ENCODE measurements at places on chromosomes 6 and 20.
A peak's percentile ranks its signal among the peaks of the same experiment; 100 is the strongest.

- peak; percentile 6 for ATAC-seq
Observed at GRCh38 chr20:37346236-37346534, 245 bp downstream of the SRC start.

- peak; percentile 27 for ATAC-seq
Observed at GRCh38 chr6:116278854-116279231, 887 bp downstream of the TSPYL1 start.

- no peak for ATAC-seq
Observed at GRCh38 chr6:169473663-169474062, 220.0 kb upstream of the THBS2 start.

- ATAC-seq: no peak
Observed at GRCh38 chr6:27059621-27060425, 187.7 kb upstream of the PRSS16 start.

GRCh38 chr6:56033401-56033800, 158.0 kb upstream of the BMP5 start:
- ATAC-seq: no peak

- ATAC-seq: no peak
Observed at GRCh38 chr6:74280130-74280692, 584.2 kb downstream of the CD109 start.

DNA sequence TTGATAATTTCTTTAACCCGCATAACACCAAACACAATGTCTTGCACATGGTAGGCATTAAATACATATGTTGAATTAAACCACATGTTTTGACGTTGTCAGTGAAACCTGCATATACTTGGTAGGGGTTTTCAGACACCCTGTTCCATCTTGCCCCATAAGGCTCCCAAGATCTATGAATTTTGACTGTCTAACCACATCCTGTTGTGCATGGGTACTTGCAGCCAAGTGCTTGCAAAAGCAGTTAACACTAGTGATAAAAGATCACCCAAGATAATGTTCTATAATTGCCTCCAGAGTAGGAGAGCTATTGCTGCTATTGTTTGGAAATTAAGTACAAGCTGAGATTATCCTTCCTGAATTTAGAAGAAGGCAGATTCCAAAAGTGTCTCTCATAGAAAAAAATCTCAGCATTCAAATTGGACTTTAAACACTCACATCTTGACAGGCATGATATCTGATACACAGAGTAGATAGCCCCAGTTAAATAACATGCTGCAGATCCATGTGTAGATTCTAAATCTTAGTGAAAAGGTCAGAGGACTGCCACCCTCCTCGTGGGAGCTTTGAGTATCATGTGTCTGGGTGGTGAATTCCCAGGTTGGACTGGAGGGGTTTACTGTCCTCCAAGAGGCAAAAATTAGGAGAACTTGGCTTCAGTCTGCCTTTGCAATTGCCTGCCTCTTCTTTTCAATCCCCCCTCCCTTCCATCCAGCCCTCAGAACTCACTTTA, 25.8 kb upstream of the CCN6 start:
- ATAC-seq: no peak

DNA sequence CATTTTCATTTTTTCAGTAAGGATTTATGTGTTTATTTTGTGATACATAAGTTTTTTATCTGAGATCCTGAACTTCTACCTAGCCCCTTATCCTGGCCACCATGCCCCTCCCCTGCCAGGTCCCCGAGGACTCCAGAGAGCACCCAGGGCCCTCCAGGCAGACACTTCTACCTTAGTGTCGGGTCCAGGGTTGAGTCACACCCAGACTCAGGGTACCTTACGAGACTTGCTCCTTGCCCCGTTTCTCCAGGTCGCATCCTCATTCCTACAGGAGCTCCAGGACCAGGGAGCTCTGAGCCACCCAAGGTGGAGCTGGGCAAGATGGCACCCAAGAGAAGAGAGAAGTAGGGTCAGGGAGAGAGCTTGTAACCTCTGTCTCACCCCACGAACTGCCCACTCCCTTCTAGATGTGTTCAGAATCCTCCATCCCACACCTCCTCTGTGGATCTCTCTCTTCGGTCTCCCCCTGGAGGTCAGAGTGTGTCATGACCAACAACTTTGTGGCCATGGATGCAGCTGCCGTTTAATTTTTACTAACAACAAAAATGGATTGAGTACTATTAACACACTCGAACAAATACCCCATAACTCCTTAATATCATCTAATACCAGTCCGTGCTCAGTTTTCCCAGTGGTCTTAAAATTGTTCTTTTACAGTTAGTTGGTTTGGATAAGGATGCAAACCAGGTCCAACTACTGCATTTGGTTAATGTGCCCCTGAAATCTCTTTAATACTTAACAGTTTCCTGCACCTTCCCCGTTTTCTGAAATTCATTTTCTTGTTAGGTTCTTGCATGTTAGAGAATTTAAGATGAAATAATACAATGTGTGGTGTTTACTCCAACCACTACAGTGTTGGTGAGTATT, 130.6 kb upstream of the INSM1 start:
- peak; percentile 90 for ATAC-seq

DNA sequence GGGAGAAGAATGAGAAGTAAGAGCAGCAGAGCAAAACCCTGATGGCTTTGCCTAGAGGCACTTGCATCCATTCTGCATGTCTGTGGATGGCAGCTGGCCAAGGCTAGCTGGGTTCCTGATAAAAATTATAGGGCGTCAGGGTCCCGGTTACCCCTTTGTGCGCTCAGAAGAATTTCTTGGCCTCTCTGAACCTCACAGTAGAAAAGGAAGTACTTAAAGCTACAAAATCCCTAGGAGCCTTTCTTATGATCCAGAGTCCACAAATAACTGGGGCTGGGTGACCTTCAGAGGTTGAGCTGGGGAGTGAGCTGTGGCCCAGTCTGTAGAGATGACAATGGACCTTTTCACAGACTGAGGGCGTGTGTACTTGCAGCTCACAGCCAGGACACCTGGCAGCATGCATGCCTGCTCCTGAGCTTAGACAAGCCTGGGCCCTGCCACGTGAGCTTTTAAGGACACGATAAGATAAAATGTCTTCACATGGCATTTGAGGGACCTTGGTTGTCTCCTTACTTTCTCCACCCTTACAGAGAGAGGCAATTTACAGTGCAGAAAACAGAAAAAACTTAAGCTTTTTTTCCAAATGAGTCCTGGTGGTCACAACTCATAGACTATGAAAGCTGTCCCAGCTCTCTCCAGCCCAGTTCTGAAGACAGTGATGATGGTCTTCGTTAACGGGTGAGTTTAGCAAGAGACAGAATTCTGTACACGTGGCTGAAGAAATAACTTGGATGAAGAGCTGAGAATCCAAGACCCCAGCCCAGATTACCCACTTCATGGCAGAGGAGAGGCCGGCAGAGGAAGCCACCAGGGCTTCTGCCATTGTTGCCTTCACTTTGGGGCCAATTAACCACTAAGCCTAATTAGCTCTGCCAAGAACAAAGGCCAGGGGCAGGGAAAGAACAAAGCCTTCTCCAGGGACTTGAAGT, 50.3 kb downstream of the FOXA2 start:
- ATAC-seq: no peak

DNA sequence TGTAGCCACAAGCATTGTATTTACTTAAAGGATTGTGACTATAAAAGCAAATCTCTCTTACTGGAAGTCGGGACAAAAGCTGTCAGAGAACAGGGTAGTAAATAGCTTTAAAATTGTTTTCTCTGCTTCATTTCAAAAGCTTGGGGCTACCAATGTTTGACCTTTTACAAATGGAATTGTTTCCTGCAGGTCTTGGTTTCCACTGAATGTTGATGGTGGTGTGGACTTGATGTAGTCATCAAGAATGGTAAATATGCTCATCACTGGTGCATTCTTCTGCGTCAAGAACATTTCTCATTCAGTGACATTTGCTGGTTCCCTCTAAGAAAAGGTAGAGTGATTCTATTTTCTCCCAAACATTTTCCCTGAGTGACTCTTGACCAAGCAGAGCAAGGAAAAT, 435.4 kb upstream of the KHDRBS2 start:
- ATAC-seq: no peak

DNA sequence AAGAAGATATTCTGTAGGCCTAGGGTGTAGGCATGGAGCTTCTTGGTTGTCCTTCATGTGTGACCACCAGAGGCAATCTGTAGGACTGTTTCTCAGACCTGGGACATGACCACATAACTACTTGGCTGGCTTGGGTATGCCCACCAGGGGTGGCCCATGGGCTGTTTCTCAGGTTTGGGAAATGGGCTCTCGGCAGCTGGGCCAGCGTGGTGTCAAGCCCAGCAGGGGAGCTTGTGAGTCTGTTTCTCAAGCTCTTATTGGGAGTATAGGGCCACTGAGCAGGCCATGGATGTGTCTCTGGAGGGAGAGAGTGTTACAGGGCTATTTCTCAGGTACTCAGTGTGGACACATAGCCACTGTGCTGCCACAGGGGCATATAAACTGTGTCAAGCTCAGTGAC, 2.5 kb upstream of the SEMG2 start:
- no peak for ATAC-seq

GRCh38 chr20:54084727-54085388, 14.5 kb upstream of the BCAS1 start:
- ATAC-seq: no peak

DNA sequence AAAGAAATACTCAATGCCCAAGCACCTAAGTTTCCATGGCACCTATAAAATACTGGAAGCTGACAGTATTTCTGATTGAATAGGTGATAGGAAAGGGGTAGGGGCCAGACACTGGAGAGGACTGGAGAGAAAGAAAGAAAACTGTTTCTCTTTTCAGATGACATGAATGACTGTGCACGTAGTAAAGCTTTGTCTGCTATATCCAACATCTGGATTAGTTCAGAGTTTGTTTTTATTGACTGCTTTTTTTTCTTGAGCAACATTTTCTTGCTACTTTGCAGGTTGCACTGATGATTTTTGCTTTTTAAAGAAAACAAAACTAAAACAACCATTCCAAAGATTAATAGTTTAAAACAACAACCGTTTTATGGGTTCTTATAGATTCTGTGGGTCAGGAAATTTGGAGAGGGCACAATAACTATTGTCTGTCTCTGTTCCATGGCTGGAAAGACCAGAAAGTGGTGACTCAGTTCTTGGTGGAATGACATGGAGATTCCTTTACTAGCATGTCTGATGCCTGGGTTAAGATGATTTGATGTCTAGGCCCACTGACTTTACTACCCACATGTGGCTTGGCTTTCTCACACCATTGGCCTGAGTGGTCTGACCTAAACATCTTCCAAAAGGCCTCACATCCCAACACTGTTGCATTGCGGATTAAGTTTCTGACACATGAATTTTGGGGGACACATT, 12.2 kb upstream of the LRP11 start:
- ATAC-seq: no peak

DNA sequence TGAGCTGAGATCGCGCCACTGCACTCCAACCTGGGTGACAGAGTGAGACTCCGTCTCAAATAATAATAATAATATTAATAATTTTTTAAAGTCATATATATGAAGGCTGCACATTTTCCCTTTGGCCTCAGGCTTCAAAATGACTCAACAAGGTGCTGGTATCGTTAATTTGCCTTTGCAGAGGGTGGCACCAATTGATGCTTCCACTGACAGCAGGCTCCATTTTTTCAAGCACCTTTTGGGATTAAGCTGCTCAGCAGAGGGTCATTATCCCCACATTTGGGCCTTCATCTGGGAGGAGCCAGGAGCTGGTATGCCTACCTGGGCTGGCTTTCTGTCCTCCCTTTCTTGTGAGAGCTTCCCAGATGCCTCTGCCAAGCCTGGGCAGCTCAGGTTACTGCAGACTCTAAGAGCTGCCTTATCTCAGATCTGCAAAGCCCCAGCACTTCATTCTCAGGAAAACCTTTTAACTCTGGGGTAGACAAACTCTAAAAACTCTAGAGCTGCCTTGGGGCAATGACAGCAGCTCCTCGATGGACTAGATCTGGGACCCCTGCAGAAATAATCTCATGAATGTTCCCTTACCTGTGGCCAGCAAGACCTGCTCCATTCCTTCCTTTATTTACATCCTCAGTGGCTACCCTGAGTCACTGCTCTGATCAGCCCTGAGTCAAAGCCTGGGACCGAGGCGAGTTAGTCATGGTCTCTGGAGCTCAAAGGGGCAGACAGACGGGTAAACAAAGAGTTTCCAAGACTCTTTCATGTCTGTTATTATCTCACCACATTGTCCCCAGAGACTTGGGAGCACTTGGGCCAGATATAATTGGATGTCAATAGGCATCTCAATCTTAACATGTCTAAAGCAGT, 80.0 kb upstream of the EYA2 start:
- peak; percentile 86 for ATAC-seq

DNA sequence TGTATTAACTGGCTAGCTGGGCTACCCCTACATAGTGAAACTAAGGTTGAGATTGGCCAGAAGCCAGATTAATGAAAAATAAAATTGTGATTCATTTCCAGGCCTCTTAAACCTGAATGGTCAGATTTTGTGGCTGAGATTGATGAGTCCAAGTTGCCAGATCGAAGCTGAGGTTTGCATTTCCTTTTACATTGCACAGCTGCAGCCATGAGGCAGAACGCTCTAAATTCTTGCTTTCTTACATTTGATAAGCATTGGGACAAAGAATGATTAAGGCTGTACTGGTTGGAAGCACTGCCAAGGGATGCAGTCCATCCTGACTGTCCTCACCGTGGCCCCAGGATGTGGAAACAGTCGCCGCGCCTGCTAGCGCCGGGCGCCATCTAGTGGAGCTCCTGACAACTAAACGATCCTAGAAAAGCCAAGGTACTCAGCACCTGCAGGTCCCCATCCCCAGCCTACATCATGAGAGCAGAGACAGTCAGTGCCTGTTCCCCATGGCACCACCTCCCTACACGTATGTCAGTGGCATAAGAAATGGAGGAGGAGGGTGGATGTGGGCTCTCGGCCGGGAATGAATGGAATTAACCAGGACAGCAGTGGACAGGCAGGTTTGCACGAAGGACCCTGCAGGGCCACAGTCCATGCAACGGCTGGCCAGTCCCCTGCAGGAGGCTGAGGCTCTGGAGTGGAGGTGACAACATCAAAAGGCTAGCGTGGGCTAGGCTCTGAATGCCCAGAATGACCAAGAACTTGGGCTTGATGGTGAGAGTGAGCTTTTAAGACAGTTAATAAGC, 19.0 kb downstream of the PXDC1 start:
- ATAC-seq: peak; percentile 84

GRCh38 chr6:87164506-87164905, 9.1 kb downstream of the ZNF292 start:
- no peak for ATAC-seq

DNA sequence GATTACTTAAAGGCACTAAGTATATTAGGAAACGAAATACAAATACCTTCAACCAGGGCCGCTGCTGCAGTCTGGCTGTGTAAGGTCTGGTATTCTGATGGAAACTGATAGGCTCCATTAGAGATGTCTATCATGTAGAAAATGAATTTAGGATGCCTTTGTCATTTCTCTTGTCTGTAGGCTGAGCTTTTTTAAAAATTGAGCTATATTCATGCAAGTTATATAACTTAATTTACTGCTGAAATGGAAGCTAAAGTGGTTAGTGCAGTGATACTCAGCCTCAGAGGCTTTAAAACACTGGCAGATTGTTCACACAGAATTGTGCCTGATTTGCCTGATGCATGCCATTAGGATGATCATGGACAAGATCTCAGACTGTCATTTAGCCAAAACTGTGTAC, 286.2 kb upstream of the QKI start:
- ATAC-seq: peak; percentile 73

- peak; percentile 29 for ATAC-seq
Observed at GRCh38 chr6:169269180-169270076, 15.8 kb upstream of the THBS2 start.

Measured in SK-N-SH treated with all-trans-retinoic acid at 6 μM for 48 hours (cell line).